ENCODE measurements at places on chromosomes 13 and 19.

- peak; percentile 40 for DNase-seq
These were observed 11.2 kb upstream of the PROZ start for GRCh38 chr13:113147206-113147605.

GRCh38 chr19:35342430-35342829 is 5.3 kb upstream of the FFAR1 start:
- no peak for DNase-seq

DNA sequence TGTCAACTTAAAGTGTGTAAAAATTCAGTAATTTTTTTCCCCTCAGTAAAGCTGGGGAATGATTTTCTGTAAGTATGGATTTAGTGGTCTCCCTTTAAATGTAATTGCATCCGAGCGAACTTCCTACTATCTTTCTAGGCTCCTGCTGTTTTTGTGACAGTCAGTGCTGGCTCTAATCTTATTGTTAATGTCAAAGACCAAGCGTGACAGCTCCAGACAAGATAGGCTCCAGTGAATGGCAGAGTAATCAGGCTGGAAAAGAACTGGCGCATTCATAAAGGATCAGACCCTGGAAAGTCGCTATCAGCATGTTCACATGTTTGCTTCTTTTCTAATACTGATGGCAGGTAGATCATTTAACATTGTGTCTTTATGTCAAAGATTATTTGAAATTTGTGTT is 908.0 kb upstream of the ATXN8OS start:
- no peak for DNase-seq

DNA sequence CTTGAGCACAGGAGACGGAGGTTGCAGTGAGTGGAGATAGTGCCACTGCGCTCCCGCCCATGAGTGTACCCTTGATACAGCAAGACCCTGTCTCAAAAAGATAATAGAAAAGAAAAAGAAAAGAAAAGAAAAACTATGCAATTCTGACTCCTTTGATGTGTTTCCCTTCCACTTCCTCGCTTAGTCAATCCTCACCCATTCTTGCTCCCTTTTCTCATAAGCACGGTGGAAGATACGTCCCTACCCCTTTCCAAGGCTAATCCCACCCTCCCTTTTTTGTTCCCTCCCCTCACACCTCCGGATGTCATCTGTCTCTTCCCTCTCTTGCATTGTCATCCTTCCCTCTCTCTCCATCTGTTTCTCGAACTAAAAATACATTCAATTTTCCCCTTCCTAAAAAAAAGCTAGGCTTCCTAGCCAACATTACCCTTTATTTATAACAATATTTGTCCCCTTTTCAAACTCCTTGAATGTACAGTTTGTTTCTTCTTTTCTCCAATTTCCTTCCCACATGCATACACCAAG is 40.5 kb upstream of the ITM2B start:
- peak; percentile 88 for DNase-seq

DNA sequence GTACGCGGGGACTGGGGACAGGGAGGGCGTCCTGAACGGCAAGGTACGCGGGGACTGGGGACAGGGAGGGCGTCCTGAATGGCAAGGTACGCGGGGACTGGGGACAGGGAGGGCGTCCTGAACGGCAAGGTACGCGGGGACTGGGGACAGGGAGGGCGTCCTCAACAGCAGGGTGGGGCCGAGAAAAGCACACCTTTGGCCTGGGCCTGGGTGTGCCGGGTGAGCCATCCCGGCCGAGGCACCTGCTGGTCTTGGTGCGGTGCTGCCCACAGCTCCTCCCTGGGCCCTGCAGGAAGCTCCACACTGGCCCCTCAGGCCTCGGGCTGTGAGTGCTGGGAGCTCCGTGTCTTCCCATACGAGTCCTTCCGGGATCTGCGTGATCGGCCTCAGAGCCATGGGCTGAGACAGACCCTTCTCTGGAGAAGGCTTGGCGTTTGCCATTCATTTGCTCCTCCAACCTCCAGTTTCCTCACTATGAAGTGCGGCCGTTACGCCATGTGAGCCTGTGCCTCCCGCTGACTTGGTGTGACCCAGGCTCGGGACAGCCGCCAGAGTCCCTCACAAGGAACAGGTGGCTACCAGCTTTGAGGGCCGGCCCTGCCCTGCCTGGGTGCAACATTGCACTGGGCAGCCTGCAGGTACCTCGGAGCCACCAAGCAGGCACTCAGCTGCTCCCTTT is 7.8 kb upstream of the ZNF554 start:
- peak; percentile 69 for DNase-seq

- no peak for DNase-seq
These were observed 117.1 kb downstream of the STARD13 start for GRCh38 chr13:33168321-33168960.

- peak; percentile 99 for DNase-seq
These were observed at the start of gene ZNF44 for GRCh38 chr19:12294249-12295158. ZNF44 (minus strand) TSS chr19:12294883; CDS start chr19:12294694, 189 bp downstream.

- DNase-seq: no peak
These were observed 10.1 kb downstream of the TMEM91 start for GRCh38 chr19:41386442-41386841.

- no peak for DNase-seq
These were observed 80.4 kb upstream of the TEX29 start for GRCh38 chr13:111239764-111240670.

All from cerebellar cortex (tissue), 1 donor.